ENCODE measurements at places on chromosomes 5 and 9.

DNA sequence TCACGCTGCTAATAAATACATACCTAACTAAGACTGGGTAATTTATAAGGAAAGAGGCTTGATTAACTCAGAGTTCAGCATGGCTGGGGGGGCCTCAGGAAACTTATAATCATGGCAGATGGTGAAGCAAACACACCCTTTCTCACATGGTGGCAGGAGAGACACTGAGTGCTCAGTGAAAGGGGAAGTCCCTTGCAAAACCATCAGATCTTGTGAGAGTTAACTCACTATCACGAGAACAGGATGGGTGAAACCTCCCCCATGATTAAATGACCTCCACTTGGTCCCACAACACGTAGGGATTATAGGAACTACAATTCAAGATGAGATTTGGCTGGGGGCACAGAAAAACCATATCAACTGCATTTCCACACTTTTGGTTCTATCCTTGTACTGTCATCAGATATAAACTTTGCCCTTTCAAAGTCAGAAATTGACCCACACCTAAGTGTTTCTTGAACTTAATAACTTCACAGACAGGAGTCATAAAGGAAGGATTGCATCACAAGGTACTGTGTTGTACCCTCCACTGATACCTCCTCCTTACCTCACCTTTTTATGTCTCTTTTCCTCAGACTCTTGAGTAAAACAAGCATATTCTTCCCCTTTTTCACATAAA is 319.1 kb upstream of the PIK3R1 start:
- no peak for DNase-seq

DNA sequence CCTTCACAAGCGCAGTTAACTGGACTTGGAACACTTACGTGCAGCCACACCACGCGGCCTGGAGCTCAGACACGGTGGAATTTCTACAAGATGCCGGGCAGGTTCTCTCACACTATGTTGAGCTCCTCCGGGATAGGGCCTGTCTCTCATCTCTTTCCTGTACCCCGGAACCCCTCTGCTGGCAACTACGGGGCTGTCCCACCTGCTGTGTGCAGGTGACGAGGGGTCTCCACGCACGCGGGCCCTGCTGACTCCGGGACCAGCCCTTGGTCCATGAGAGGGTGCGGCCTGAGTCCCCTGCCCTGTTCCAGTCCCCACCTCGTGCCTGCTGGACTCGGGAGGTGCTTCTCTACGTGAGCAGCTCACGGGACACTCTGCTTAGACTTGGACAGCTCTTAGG is 40.1 kb downstream of the SLC6A3 start:
- DNase-seq: no peak

- DNase-seq: no peak
Observed at GRCh38 chr5:54533541-54534190, 16.1 kb downstream of the SNX18 start.

- DNase-seq: no peak
Observed at GRCh38 chr9:137146527-137146918, 7.6 kb downstream of the GRIN1 start.

GRCh38 chr9:89629081-89629976 is 24.5 kb downstream of the GADD45G start:
- no peak for DNase-seq

DNA sequence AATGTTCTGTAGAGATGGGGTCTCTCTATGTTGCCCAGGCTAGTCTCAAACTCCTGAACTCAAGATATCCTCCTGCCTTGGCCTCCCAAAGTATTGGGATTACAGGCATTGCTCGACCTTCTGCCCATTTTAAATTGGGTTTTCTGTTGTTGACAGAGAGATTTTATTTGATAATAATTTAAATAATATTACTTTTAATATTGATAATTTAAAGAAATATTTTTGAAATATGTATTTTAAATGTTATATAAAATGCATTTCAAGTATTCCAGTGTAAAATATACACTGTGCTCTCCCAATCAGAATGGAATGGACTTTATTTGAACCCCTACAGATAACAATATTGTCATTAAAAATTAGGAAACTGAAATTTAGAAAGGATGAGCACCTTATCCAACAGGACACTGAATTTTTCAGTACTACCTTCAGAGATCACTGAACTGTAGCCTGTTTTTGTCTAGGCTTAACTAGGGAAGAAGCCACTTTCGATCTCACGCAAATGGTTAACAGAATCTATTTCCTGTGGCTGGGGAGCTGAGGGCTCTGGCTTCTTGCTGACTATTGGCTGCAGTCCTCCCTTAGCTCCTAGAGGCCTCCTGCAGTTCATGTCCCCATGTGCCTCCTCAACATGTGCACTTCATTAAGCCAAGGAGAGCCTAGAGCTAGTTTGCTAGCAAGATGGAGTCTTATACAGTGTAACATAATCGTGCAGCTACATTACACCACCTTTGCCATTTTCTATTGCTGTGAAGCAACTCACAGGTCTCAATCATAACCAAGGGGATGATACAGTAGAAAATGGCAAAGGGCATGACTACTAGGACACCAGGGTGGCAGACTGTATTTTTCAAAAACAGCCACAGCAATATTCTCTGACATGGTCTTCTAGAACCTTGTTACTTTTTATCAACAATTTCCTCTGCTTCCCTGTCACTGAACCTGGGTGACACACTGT is 150.0 kb downstream of the CDC42SE2 start:
- DNase-seq: no peak

DNA sequence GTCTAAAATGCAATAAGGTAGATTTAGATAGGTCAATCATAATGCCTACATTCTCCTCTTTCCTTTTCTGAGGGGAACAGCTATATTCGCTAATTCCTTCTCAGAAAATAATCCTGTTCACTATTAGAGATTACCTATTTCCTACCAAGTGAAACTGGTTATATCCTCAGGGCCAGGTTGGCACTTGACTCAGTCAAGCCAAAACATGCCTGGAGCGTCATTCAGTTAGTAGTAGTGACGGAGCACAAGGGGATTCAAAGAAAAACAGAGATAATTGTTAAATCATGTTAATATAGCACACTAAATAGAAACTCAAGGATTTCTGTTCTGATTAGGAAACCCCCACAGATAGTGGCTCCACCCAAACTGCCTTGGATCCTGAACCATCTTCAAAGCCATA is 515.4 kb upstream of the PTPRD start:
- no peak for DNase-seq

DNA sequence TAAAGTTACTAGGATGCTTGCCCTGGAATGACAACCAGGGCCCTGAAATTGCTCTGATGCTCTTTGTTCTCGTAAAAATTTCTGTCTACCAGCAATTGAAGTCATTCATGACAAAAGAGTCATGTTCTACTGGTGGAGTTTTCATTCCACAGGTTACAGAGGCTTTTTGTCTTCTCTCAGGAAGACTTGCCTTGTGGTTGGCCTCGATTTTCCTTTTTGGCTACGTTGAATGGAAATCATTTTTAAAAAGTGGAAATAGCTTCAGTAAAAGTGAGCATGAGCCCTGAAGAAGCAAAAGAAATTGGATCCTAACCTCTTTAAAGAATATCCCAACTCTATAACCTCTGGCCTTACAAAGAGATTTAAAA is 255.2 kb downstream of the AOPEP start:
- no peak for DNase-seq

DNA sequence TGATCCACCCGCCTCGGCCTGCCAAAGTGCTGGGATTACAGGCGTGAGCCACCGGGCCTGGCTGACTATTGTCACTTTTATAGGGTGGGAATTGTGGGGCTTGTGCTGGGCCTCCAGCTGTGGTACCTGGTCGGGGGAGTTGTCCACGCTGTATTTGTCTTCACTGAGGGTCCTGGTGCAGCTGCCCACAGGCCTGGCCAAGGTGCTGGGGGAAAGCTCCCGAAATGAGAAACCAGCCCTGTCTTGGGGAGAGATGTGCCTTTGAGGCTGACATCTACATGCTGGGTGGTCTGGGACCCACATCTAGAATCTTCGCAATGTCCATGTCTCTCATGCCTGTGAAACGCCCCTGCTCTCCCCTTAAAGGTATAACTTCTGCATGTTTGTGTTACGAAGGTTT is 2.6 kb downstream of the EXOC3 start:
- no peak for DNase-seq

- no peak for DNase-seq
Observed at GRCh38 chr9:84823421-84824271, 154.1 kb downstream of the NTRK2 start.

DNA sequence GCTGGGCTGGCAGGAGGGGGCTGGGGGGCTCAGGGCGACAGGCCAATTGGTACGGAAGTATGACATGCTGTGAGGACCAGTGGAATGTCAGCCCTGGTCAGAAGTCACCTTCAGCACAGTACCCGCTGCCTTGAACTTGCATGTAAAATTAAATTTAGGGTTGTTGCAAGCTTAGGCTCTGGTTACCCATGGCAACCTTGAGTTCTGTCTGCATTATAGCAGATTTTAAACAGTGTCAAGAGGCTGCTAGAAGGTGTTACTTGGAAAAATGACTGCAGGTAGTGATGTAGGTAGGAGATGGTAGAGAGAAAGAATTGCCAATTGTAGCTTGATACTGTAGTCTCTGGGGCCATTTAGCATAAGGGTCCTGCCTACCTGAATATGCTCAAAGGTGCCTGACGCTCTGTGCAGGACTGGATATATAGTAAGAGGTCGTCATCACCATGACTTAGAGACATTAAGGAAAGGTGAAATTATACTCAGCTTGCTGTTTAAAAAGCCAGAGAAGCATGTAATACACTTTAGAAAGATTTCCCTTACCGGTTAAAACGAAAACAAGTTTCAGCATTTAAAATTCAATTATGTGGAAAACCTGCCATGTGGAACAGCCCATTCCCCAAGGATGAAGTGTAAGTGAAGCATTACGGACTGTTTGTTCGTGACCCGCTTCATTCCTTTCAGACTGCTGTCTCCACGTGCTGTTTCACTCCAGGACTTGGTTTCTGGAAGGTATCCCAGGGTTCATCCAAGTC is 169.0 kb downstream of the PDZD2 start:
- DNase-seq: no peak

DNA sequence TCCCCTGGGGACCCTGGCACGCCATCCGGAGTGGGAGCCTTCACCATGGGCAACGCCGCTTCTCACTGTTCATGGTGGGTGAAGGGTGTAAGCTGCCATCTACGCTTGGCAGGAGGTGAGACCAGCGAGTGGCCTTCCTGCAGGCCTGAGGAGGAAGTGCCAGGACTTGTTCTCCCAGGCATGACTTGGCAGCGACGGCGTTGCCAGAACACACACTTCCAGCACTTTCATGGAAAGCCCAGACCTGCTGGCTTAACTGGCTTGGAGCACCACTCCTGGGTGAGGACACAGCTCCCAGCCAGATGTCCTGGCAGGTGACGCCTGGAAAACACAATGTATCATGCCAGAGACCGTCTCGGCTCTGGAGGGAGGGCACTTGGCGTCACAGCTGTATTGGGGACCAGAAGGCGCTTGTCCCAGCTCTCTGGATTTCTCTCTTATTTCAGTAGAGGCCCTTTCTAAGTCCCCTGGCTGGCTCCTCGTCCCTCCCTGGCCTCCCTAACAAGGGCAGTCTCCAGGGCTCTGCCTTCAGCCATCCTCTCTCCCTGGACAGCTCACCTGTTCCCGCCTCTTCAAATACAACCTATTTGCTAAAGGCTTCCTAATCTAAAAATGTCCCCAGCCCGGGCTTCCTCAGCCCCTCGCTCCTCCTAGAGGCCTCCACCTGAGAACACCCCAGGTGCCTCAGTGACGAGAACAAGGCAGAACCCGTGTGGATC is 188.3 kb downstream of the OLFM1 start:
- no peak for DNase-seq

DNA sequence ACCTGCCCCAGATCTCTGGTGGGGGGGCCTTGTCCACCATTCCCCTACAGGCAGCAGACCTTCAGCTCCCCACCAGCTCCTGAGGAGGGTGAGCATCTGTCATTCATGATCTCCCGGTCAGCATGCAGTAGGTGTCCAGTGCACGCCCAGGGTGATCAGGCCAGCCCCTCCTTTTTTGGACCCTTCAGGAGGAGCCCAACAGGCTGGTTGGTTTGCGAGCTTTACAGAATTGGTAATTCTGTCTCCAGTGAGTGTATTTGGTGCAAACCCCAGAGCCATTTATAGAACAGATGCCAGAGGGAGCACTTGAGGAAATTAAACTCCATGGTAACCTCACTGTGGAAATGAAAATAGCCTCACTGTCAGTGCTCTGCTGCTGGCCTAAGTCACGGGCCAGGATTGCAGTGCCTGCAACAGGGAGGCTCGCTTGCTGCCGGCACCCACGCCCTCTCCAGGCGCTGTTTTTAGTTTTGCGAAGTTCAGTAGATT is 23.4 kb downstream of the WNK2 start:
- DNase-seq: peak; percentile 36

GRCh38 chr9:111662576-111663300 is 1.3 kb downstream of the GNG10 start:
- no peak for DNase-seq

DNA sequence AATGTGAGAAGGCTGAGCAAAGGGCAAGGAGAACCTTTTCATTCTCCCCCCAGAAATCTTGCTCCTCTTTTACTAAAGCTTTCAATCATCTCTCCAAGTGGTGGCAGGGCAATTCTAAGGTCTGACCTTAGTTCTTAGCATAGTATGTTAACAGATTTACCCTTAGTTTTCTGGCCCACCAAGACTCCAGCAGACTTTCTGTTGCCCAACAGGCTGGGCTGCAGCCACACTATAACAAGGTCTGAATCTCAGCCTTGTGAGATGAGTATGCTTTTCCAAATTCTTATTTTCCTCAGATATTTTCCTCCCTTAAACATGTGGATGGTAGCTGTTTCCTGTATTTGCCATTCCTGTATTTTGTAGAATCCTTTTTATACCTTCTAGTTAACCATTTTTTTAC is 69.5 kb downstream of the NIPBL start:
- DNase-seq: no peak

- no peak for DNase-seq
Observed at GRCh38 chr5:29296548-29296947, 1896.9 kb upstream of the CDH6 start.

DNA sequence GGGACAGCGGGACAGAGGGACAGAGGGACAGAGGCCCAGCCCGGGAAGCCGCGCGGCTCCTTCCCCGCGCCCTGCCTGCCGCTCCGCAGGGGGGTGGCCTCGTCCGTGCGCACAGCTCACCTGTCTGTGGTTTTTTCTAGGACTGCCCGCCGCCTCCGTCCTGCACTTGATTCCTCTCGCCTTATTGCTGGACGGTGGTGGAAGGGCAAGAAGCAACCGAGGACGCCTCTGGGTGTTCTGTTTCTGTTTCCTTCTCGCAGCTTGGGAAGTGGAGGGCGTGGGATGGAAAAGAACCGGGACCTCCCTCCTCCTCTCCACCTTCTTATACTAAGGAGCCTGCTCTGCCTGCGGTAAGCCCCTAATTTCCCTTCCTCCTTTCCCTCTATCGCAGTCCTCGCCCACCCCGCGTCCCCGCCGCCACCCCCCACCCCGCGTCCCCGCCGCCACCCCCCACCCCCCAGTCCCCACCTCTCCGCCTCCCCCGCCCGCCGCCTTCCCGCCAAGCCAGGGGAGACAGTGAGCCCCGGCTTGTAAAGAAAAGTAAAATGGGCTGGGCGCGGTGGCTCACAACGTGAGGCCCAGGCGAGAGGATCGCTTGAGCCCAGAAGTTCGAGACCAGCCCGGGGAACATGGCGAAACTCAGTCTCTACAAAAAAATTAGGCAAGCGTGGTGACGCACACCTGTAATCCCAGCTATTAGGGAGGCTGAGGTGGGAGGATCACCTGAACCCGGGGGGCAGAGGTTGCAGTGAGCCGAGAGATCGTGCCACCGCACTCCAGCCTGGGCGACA is 9.6 kb upstream of the FLT4 start:
- no peak for DNase-seq

GRCh38 chr9:19618816-19619215 is 170.0 kb downstream of the SLC24A2 start:
- peak; percentile 2 for DNase-seq

GRCh38 chr5:124697501-124697900 is 48.9 kb downstream of the ZNF608 start:
- DNase-seq: no peak

All from amygdala (tissue), 56 donors.